ENCODE measurements at places on chromosomes 2 and 18.

- no peak for DNase-seq
These were observed 43.1 kb downstream of the GPC1 start for GRCh38 chr2:240478346-240479110.

DNA sequence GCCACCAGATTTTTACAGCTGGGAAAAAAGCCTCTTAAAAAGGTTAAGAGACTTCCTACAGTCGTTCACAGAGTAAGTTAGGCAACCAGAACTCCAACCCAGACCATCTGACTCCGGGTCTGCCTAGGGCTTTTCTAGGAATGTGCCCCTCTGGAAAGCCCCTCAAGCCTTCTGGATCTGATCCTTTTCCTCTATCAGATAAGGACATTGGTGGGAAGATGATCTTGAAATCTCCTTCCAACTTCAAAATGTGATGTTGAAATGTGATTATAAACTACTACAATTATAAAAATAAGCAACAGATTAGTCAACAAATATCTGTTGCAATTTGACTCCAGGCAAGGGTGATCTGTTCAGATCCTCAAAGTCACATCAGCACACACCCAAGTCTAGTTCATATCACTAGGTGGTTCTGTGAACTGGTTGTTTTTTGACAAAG, 270.4 kb downstream of the ARHGAP15 start:
- DNase-seq, result no peak

DNA sequence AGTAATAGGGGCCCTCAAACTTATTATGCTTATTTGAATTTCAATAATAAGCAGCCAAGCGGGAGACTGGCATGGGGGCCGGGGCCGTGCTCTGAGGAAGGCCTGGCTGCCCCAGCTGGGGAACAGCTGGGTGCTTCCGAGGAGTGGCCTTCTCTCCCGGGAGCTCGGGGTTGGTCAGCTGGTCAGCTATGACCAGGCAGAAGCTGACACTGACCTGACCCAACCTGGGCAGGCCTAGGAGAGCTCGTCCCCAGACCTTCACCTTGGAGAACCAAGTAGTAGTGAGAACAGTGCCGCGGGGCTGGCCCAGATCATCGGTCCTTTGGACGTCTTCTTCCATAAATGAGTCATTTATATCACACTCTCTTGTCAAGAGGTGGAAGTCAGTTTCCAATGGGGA, 36.1 kb downstream of the RRM2 start:
- no peak for DNase-seq

DNA sequence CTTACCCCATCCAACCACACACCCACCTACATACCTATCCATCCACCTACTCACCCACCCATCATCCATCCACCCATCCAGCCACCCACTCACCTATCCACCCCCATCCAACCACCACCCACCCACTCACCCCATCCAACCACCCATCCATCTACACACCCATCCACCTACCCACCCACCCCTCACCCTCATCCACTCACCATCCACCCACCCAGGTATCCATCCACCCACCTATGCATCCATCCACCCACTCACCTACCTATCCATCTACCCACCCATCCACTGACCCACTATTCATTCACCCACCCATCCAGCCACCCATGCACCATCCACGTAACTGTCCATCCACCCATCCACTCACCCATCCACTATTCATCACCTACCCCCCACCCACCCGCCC, 194.8 kb downstream of the EIPR1 start:
- no peak for DNase-seq

DNA sequence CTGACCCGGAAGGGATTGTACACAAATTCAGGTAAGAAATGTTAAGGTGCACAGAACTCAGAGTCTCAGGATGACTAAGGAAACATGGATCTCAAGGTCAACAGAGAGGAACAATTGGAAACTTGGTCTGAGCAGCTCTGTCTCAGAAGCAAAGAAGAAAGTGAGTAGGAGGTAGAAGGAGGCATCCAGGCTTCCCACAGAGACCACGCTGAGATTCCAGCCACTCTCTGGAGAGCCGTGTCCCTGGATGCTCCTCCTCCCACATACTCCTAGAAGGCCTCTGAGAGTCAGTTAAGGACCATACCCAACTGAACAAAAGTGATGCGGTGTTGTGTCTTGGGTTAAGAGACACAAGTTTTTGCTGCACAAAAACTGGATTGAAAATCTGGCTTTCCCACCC, 8.6 kb upstream of the PLB1 start:
- DNase-seq, result no peak

- DNase-seq, result no peak
These were observed 471.0 kb downstream of the TXNL1 start for GRCh38 chr18:56167366-56167765.

DNA sequence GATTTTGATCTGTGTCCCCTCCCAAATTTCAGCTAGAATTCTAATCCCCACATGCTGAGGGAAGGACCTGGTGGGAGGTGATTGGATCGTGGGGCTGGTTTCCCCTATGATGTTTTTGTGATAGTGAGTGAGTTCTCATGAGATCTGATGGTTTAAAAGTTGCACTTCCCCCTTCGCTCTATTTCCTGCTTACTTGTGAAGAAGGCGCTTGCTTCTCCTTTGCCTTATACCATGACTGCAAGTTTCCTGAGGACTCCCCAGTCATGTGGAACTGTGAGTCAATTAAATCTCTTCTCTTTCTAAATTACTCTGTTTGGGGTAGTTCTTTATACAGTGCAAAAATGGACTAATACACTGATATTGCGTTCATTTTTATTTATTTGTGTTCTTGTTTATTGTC, 636.8 kb upstream of the LINC00305 start:
- DNase-seq, result no peak

Data from GM12891 (cell line).